ENCODE measurements at places on chromosomes 2 and 18. TPM values are rescaled to one million over a fixed set of nuclear protein-coding genes. Genes with fewer than 3 reads are reported as not detected.

SERPINB4 gene
- total RNA-seq = not detected

DNA sequence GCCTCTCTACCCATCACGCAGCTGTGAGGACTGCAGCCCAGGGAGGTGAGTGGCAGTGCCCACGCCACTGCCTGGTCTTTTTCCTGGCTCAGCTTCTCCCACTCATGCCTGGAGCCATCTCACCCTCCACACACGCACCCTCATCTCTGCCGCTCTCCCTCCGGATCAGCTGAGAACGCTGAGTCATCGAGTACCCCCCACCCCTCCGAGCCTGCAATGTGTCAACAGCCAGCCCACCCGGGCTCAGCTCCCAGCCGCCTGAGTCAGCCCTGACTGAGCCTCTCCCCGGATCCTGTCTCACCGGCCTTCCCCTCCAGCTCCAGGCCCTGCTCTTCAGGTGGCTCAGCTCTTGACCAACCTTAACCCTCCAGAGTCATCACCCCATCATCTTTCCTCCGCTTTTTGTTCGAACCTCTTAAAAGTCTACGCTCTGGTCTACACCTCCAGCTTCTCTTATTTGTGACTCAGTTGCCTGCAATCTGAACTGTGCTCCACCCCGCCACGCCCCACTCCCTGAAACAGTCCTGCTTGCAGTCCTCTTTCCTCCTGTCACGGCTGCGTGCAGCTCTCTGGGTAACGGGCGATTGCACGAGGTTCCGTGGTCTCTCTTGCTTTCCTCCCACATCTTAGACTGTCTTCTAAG lies 94.4 kb upstream of the ASAP2 start:
- DNase-seq = peak; percentile 97

POMC gene
- total RNA-seq = 5.8 TPM

DNA sequence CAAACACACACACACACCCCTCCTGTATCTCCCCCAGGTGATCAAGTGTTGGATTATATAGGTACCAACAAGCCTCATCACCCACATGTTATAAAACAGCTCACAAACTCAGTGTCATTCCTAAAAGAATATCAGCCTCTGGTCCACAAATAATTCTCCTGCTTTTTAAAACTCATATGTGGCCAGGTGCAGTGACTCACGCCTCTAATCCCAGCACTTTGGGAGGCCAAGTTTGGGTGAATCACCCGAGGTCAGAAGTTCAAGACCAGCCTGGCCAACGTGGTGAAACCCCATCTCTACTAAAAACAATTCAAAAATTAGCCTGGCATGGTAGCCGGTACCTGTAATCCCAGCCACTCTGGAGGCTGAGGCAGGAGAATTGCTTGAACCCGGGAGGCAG lies 87.8 kb downstream of the LRATD1 start:
- DNase-seq = peak; percentile 29

TSPYL6 gene
- total RNA-seq = not detected

GRCh38 chr2:240593026-240593702 lies 6.6 kb downstream of the CAPN10 start:
- DNase-seq = no peak

RAB6D gene
- not detected for total RNA-seq

DNA sequence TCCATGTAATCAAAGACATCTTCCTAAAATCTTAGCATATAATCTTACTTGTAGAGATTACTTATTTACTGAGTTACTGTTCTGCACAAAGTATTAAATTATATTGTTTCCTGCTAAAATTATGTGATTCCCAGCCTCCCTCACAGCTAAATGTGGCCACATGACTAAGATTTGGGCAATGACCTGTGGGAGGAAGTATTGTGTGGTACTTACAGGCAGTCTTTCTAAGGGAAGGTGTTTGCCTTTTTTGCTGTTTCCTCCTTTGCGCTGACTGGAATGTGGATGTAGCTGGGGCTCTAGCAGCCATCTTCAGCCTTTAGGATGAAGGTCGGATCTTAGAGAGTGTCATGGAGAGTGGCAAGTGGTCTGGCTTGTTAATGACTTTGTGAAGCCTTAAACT lies 146.3 kb upstream of the APCDD1 start:
- peak; percentile 32 for DNase-seq

SLC66A2 gene
- total RNA-seq = 67.0 TPM

CNTNAP5 gene
- not detected for total RNA-seq

GPR55 gene
- total RNA-seq = not detected

HOXD4 gene
- total RNA-seq = 7.8 TPM

DNA sequence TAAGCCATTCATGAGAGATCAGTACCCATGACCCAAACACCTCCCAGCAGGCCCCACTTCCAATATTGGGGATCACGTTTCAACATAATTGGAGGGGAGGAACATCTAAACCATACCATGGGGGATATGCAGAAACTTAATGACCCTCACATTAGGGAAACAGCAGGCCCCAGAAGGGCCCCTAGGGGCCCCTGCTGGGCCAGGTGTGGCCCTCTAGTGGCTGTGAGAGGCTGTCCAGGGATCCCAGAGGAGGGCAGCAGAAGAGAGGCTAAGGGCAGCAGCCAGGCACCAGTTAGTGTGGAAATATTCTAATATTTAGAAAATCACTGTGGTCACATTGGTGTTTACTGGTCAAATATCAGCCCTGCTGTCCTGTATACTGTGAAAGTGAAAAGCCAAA lies 49.3 kb upstream of the ANKRD44 start:
- DNase-seq = no peak

DNA sequence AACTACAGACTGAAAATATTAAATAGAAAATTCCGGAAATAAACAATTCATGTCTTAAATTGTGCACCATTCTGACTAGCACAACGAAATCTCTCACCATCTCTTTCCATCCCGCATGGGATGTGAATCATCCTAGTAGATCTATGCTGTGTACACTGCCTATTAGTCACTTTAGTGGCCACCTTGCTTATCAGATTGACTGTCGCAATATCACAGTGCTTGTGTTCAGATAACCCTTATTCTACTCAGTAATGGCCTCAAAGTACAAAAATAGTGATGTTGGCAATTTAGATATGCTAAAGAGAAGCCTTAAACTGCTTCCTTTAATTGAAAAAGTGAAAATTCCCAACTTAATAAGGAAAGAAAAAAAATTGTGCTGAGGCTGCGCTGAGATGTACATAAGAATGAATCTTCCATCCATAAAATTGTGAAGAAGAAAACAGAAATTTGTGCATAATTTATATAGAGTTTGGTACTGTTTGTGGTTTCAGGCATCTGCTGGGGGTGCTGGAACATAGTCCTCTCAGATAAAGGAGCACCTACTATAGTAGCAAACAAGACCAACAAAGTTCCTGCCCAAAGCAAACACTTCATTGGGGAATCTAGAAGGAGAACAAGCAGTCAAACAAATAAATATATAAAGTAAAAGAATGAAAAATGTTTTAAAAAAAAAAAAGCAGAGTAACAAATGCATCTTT lies 12.0 kb downstream of the PSMD1 start:
- peak; percentile 59 for DNase-seq

DNA sequence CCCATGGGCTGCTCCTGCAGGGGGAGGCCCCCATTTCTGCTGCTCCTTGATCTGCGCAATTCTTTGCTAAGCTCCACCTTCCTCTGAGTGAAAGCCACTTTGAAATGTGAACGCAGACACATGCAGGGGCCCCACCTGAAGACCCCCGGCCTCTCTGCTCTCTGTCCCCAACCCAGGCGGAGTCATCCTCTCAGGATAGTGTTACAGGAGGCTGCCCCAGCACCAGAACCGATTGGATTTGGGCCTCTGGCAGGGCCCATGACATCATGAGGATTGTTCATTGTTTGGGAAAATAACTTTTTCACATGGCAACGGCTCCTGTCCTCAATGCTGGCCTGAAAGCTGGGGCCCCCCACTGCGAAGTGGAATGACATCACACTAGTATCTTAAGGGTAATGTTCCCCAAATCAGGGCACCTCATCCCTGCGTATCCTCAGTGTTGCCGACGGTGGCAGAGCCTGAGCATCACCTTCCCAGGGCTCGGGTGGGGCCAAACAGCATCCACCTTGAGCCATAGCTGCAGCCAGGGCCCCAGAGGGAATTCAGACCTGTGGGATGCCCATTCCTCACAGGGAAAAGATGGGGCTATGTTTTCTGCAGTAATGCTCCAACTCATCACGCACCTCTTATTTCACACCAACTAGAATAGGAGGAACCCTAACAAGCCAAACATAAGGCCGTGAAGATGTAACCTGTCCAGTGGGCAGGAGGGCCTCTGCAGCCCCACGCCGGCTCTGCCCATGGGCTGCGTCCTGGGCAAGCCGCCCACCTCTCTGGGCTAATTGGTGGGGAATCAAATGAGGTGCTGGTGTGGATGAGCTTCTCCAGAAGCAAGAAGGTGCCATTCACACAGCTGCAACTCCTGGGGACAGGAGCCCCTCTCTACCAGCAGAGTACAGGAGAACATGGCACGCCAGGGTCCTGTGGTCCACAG lies 2.7 kb upstream of the ERFE start:
- DNase-seq = no peak

- DNase-seq = peak; percentile 50
Observed at GRCh38 chr2:74374509-74375205, 5.5 kb downstream of the DCTN1 start.

SPP2 gene
- not detected for total RNA-seq

DNA sequence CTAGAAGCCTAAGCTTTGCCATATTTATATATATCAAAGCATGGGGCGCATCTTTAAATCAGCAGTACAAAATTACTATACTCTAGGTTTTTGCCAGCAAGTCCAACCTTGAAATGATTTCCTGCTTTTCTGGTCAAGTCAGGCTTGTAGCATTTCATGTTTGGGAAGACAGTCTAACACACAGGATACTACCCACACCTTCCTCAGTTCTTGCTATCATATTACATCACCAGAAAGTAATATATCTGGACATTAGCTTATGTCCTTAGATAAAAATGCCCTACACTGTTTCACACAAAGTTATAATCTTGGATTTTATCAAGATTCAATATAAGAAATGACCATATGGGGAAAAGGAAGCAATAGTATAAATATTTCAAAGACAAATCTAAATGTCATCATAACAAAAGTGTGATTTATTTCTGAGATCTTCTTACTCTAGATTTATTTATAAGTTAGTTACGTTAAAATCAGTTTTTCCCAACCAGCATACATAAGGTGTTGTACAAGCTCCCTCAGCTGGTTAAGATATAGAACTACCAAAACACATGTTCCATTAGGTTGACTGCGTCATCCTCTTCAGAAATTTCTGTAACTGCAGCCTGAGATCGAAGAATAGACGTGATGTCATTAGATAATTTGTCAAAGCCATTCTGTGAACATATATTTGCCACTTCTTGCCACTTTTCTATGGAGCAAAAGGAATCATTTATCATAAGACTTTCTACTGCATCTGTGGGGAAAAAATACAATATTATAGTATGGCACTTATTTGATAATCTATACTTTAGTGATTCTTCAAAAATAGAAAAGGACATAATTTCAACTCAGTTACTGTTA lies 56.6 kb downstream of the CLHC1 start:
- DNase-seq = peak; percentile 93

DNA sequence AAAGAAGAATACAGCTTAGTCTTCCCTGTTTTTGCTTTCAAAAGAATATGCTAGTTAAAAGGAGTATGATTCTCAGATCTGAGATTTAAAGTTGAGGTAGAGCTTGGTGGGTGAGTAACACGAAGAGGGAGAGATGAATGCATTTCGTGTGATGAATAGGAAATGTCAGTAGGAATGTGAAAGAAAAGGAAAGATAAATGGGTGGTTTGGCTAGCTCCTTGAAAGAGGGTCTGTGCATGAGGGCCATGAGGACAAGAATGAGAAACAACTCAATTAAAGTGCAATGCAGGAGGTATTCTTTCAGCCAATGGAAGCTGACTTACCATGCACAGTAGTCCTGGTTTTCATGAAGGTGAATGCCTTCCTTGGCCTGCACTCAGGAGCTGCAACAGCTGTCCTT lies 248.2 kb downstream of the HNMT start:
- DNase-seq = no peak

DNA sequence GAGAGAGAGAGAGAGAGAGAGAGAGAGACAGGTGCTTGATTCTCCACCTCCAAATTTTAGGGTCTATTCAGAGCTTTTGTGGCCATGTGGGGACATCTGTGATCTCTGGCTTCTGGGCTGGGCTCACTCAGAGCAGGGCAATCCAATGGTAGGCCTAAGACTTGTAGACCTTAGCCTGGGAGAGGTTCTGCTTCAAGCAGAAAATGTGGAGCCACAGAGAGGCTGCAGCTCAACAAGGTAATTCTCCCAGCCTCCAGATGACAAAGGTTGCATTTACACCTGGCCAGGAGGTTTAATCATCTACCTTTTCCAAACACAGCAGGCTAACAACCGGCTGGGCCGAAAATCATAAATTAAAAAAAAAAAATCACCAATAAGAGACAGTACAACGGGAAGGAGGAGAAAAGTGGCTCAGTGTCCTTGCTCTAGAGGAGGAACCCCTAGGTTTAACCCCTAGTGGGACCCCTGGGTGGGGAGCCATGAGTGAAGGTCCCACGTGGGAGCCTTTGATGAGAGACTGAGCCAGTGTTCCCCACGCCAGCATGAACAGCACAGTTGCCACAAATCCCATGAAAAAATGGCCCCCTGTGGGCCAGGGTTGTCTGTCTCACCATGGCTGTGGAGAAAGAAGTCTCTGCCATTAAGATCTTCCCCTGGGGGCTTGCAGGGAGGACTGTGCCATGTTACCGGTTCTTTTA lies 124.0 kb upstream of the GATA6 start:
- DNase-seq = no peak

RNF152 gene
- total RNA-seq = 5.4 TPM

WDPCP gene
- total RNA-seq = 8.1 TPM

EGR4 gene
- not detected for total RNA-seq

GRCh38 chr2:241344925-241345651 lies 11.0 kb upstream of the FARP2 start:
- peak; percentile 73 for DNase-seq

- peak; percentile 84 for DNase-seq
Observed at GRCh38 chr2:158894078-158894477, 74.4 kb upstream of the TANC1 start.

- DNase-seq = peak; percentile 92
Observed at GRCh38 chr2:43637030-43637803, at the start of gene PLEKHH2. TSS of gene PLEKHH2 (plus strand) at chr2:43637260. CDS start at chr2:43644674, 7,414 bp downstream.

- no peak for DNase-seq
Observed at GRCh38 chr2:217443601-217444000, 559.2 kb downstream of the TNS1 start.

GRCh38 chr2:187429989-187430388 lies 18.1 kb downstream of the CALCRL start:
- DNase-seq = peak; percentile 87

HJURP gene
- total RNA-seq = 13.2 TPM

GRCh38 chr2:38380397-38381130 lies 3.5 kb upstream of the ATL2 start:
- no peak for DNase-seq

SERPINB11 gene
- total RNA-seq = not detected

GRCh38 chr2:227608561-227609338 lies 5.9 kb downstream of the SCYGR3 start:
- DNase-seq = no peak

DNA sequence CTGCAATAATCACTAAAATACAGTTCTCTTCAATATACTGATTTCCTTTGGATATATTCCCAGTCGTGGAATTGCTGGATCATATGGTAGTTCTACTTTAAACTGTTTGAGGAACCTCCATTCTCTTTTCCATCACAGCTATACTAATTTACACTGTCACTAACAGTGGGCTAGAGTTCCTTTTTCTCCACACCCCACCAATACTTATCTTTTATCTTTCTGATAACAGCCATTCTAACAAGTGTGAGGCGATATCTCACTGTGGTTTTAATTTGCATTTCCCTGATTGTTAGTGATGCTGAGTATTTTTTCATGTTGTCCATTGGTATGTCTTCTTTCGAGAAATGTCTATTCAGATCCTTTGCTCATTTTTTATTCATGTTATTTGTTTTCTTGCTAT lies 68.4 kb downstream of the CERKL start:
- DNase-seq = no peak

GRCh38 chr2:128414351-128414750 lies 95.7 kb upstream of the HS6ST1 start:
- DNase-seq = no peak

GRCh38 chr18:524466-524865 lies 24.0 kb upstream of the COLEC12 start:
- DNase-seq = peak; percentile 81

All from GM23248 (cell line).